ENCODE measurements at places on chromosomes 12 and 14. TPM values are rescaled to one million over a fixed set of nuclear protein-coding genes. Genes with fewer than 3 reads are reported as not detected.
A peak's percentile ranks its signal among the peaks of the same experiment; 100 is the strongest.

GRCh38 chr14:61475316-61475715 is 153.9 kb downstream of the PRKCH start:
- peak; percentile 84 for DNase-seq
- peaks cover 45% of the 10 kb centered on the region for H3K4me1 ChIP-seq
- no peak overlapping the region for H3K27ac ChIP-seq
- H3K36me3 ChIP-seq, result no peaks in the 10 kb centered on the region
- H3K4me3 ChIP-seq, result no peak overlapping the region
- H3K27me3 ChIP-seq, result no peaks in the 10 kb centered on the region

DNA sequence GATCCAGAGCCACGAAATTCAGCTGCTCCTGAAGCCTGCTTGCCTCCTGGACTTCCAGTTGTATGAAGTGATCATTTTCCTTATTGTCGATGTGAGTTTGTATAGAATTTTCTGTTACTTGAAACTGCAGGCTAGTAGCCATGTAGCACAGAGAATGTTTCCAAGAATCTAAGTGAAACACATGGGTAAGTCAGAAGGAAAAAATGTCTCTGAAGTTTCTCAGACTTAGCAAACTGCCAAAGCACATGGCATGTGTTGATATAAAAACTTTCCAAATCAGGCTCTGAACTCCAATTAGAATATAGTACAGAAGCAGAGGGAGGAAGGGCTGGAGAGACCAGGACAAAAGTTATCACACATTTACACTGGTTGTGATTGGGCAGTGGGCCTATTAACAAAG is 9.8 kb upstream of the PCNX1 start:
- H3K27me3 ChIP-seq, result no peaks in the 10 kb centered on the region
- peak; percentile 91 for DNase-seq
- H3K4me1 ChIP-seq, result peaks cover 12% of the 10 kb centered on the region
- H3K4me3 ChIP-seq, result no peak overlapping the region
- H3K27ac ChIP-seq, result peak overlapping the region; percentile 61

DNA sequence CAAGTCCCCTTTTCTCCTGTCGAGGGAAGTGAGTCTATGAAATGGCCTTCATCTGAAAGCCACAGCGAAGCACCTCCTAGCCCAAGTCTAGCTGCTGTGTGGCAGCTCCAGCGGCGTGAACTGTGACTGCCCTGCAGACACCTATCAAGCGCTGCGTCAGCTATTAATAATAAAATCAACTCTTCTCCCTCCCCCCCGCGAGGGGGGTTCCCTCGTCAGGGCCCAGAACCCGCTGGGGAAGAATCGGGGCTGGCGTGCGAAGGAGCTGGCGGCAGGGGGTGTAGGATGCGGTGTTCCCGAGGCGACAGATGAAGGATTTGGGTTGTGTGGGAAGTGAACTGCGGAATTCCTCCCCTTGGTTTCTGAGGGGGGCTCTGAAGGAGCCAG is 662 bp upstream of the ATP2A2 start:
- peaks cover 7% of the 10 kb centered on the region for H3K4me1 ChIP-seq
- H3K27ac ChIP-seq, result peak overlapping the region; percentile 98
- H3K27me3 ChIP-seq, result no peaks in the 10 kb centered on the region

DNA sequence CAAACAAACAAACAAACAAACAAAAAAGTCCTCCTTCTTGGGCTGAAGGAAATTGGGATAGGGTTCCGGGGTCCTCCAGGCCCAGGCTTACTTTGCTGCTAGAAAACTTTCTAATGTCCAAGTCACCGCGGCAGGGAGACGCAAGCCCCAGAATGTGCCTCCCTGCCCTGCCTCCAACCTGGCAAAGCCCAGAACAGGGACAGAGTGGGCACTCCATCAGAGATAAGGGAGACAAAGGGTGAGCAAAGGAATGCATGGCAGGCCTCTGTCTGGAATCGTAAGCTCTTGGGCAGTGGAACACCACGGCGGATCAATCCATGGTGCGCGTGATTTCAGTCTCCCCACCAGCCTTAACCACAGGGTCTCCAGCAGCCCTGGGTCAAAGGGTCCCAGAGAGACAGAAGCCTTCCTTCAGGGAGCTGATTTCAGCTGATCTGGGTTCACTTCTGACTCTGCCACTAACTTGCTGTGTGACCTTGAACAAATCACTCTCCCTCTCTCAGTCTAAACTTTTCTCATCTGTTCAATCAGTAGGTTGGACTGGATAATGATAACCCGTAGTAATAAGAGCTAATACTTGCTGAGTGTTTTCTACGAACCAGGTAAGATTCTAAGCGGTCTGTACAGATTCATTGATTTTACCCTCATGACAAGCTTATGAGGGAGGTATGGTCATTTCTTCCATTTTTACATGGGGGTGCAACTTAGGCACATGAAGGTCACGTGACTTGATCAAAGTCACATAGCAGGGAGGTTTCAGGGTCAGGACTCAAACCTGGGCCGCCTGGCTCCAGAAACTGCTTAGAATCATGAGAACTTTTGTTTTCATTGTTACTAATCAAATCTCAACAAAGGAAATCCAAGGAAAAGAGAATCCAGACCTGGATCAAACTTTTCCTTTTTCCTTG is 12.7 kb downstream of the RILPL1 start:
- no peak overlapping the region for H3K27ac ChIP-seq
- H3K36me3 ChIP-seq, result peaks cover 56% of the 10 kb centered on the region
- H3K4me3 ChIP-seq, result no peak overlapping the region
- H3K27me3 ChIP-seq, result no peaks in the 10 kb centered on the region

DNA sequence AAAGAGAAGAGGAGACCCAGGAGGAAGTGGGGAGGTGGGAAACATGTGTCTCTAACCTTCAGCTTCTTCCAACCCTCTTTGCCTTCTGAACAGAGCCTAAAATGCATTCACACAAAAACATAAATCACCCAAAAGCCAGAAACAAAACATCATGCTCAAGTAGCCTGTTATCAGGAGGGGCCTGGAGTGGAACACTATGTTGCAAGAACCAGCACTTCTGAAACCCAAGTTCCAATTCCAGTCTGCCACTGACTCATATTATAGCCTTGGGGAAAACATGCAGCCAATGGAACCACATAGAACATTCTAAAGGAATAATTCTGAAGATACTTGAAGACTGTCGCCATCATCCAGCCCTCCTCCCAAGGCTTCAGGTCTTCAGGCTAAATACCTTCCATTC is 169.8 kb upstream of the PLXNC1 start:
- no peaks in the 10 kb centered on the region for H3K27me3 ChIP-seq
- H3K27ac ChIP-seq, result no peak overlapping the region
- no peaks in the 10 kb centered on the region for H3K36me3 ChIP-seq
- H3K4me1 ChIP-seq, result peaks cover 14% of the 10 kb centered on the region
- peak; percentile 67 for DNase-seq

DNA sequence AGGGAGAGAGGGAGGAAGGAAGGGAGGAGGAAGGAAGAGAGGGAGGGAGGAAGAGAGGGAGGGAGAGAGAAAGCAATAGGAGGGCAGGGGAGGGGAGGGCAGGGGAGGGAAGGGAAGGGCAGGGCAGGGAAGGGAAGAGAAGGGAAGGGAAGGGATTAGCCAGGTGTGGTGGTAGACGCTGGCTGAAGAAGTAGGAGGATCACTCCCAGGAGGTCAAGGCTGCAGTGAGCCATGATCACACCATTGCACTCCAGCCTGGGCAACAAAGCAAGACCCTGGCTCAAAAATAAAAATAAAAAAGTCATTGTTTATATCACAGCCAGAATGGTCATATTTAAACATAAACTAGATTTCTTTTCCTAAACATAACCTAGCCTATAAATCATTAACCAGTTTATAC is 20.4 kb upstream of the EEA1 start:
- no peak overlapping the region for H3K27ac ChIP-seq
- DNase-seq, result no peak
- no peaks in the 10 kb centered on the region for H3K27me3 ChIP-seq
- no peak overlapping the region for H3K4me3 ChIP-seq

DNA sequence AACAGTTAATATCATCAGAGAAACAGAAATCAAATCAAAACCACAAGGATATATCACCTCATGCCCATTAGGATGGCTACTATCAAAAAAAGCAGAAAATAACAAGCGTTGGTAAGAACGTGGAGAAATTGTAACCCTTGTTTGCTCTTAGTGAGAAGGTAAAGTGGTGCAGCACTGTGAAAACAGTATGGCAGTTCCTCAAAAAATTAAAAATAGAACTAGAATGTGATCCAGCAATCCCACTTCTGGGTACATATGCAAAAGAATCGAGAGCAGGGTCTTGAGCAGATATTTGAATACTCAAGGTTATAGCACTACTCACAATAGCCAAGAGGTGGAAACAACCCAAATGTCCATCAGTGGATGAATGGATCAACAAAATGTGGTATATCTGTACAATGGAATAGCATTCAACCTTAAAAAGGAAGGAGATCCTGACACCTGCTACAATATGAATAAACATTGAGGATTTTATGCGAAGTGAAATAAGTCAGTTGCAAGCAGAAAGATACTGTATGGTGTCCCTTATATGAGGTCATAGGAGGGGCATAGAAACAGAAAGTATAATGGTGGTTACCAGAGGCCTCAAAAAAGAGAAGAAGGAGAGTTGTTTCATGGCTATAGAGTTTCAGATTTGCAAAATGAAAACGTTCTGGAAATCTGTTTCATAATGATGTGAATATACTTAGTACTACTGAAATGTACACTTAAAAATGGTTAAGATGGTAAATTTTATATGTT is 131.0 kb upstream of the EEA1 start:
- no peak overlapping the region for H3K27ac ChIP-seq
- H3K27me3 ChIP-seq, result peaks cover 9% of the 10 kb centered on the region
- no peaks in the 10 kb centered on the region for H3K4me1 ChIP-seq
- no peak overlapping the region for H3K4me3 ChIP-seq
- no peak for DNase-seq
- H3K36me3 ChIP-seq, result no peaks in the 10 kb centered on the region

- no peaks in the 10 kb centered on the region for H3K36me3 ChIP-seq
- H3K27me3 ChIP-seq, result peaks cover 11% of the 10 kb centered on the region
Observed at GRCh38 chr12:570435-570920, 92.8 kb downstream of the NINJ2 start.

- H3K4me3 ChIP-seq, result no peak overlapping the region
- H3K27ac ChIP-seq, result no peak overlapping the region
- 0 out of 2 replicates have a peak, but pooled peaks cover 1% of the 10 kb centered on the region for H3K4me1 ChIP-seq
- H3K27me3 ChIP-seq, result no peaks in the 10 kb centered on the region
- no peak for DNase-seq
Observed at GRCh38 chr12:93904124-93904523, 226.9 kb downstream of the CRADD start.

- peak overlapping the region; percentile 75 for H3K27ac ChIP-seq
- H3K36me3 ChIP-seq, result no peaks in the 10 kb centered on the region
- DNase-seq, result peak; percentile 28
Observed at GRCh38 chr14:94612580-94613554, 676 bp downstream of the SERPINA3 start.

DNA sequence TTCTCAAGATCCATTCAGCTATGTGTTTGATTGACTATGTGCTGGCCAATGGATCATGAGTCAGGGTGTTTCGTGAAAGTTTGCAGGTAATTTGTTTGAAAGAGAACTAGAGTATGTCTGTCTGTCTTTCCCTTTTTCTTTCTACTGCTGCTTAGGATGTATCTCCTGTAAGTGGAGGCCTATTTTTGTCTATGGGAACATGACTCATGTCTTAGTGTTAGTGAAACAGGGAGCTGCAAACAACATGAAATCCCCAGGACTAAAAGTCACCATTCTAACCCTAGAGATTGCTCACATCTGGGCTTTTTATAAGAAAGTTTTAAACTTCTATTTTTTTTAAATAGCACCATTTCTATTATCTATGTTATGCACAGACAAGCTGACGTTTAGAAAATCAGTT is 333.0 kb downstream of the CCER1 start:
- H3K27me3 ChIP-seq, result no peaks in the 10 kb centered on the region
- H3K27ac ChIP-seq, result peak overlapping the region; percentile 96
- no peak overlapping the region for H3K4me3 ChIP-seq
- H3K36me3 ChIP-seq, result no peaks in the 10 kb centered on the region
- peaks cover 7% of the 10 kb centered on the region for H3K4me1 ChIP-seq

DNA sequence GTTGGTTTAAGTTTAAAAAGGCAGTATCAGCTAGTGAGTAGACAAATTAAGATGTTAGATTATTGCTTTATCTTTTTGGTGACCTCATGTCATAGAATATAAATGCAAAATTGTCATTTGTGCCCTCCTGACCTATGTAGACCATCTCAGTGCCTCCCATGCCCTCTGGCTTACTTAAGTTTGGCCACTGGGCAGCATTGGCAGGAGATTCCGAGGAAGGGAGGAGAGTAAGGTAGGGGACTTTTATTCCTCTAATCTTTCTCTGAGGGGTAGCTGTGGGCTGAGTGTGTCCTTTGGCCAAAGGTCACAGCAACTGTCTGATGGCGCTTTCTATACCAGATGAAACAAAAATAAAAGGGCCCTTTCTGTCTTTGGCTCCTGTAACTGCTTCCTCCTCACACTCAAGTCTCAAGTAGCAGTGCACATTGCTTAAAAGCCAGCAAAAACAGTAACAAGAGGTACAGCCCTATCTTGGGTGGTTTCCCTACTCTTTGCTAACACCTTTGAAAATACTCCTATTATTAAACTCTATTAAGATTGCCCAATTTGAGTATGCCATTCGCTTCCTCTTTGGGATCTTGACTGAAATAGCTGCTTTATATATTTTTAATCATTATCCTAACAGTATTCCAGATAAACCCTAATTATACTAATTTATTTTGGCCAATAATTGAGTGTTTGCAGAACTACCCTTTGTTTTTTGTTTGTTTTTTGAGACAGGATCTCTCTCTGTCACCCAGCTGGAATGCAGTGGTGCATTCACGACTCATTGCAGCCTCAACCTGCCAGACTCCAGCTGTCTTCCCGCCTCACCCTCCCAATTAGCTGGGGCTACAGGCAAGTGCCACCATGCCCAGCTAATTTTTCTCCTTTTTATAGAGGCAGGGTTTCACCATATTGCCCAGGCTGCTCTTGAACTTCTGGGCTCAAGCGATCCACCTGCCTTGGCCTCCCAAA is 56.5 kb upstream of the KCNH3 start:
- H3K4me1 ChIP-seq, result peaks cover 6% of the 10 kb centered on the region
- peaks cover 7% of the 10 kb centered on the region for H3K36me3 ChIP-seq
- H3K27me3 ChIP-seq, result no peaks in the 10 kb centered on the region
- peak; percentile 39 for DNase-seq

GRCh38 chr12:24080465-24080864 is 131.0 kb upstream of the SOX5 start:
- no peaks in the 10 kb centered on the region for H3K36me3 ChIP-seq
- H3K27ac ChIP-seq, result no peak overlapping the region
- H3K4me3 ChIP-seq, result no peak overlapping the region
- no peak for DNase-seq

DNA sequence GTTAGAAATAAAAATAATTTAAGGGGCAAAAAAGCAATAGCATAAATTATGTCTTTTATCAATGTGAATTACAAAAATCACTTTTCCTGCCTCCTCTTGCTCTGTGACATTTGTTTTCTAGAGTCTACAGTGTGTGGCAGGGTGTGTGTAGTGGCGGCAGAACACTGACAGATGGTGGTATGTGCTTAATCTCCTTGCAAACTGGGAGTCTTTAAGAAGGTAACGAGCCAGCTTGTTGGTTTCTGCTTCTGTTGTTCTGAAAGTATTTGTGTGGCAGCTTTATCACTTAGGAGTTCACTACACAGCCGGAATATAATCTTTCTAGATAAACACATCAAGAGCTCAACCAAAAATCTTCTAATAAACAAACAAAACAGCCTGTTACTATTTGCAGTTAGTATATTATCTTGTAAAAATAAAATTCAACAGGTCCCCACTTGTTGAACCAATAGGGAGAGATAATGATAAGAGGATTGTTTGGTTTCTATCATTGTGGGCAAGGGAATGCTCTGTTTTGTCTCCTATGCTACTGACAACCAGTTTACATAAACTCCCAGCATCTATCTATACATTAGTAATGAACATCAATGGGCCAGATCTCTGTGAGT is 13.0 kb downstream of the CDKL1 start:
- peaks cover 10% of the 10 kb centered on the region for H3K36me3 ChIP-seq
- no peak overlapping the region for H3K4me3 ChIP-seq
- no peak overlapping the region for H3K27ac ChIP-seq

NANOG gene
- total RNA-seq, result not detected

Data from IMR-90 (cell line).